Activated CD4-positive, alpha-beta T cell treated with anti-CD3 and anti-CD28 coated beads, Interleukin-2, amount 10 ng/mL, durations not matched to agents 7 days and 5 days (primary cell): ENCODE measurements at places on chromosomes 13 and 19. TPM values are rescaled to one million over a fixed set of nuclear protein-coding genes. Genes with fewer than 3 reads are reported as not detected.

- no peak for DNase-seq
These were observed 39.2 kb upstream of the FGF14 start for GRCh38 chr13:102441085-102441484.

- no peak for DNase-seq
These were observed 537.6 kb downstream of the EFNB2 start for GRCh38 chr13:105997581-105998550.

DNA sequence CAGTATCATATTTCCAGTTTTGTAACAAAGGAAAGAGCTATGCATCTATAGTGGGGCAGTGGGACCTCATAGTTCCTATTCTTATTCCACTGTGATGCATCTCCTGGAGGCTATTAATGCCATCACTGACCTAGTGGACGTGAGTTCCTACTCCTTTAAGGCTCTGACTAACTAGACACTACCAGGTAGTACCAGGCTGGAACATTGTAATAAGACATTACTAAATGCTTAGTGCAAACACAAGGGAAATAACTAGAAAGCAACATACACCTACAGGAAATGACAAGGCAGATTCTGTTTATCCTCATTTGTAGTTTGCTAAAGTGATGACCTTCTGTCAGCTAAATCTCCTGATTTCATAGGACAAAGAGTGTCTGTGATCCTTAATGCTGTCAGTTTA, 192.5 kb downstream of the POSTN start:
- no peak for DNase-seq

- peak; percentile 72 for DNase-seq
These were observed 41.2 kb upstream of the USPL1 start for GRCh38 chr13:30576528-30576927.

DNA sequence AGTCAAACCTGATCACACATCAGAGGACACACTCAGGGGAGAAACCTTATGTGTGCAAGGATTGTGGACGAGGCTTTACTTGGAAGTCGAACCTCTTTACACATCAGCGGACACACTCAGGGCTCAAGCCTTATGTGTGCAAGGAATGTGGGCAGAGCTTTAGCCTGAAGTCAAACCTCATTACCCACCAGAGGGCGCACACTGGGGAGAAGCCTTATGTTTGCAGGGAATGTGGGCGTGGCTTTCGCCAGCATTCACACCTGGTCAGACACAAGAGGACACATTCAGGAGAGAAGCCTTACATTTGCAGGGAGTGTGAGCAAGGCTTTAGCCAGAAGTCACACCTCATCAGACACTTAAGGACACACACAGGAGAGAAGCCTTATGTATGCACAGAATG, 8.2 kb upstream of the ZNF527 start:
- no peak for DNase-seq

DNA sequence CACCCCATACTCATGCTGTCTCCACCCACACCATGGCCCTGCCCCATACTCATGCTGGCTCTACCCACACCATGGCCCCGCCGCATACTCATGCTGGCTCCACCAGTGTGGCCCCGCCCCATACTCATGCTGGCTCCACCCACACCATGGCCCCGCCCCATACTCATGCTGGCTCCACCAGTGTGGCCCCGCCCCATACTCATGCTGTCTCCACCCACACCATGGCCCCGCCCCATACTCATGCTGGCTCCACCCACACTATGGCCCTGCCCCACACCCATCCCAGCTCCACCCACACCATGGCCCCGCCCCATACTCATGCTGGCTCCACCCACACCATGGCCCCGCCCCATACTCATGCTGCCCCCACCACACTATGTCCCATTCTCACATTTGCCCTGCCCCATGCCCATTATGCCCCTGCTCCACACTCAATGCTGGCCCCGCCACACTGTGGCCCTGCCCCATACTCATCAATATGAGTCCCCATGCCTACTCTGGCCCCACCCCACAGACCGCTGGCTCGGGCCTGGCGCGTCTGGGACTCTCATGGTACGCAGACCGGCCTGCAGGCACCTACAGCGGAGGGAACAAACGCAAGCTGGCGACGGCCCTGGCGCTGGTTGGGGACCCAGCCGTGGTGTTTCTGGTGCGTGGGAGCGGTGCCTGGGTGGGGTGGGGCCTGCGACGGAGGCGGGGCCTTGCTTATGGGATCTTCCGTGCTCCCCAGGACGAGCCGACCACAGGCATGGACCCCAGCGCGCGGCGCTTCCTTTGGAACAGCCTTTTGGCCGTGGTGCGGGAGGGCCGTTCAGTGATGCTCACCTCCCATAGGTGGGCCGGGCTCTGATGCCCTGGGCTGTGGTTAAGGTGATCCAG, 3.7 kb upstream of the ARHGAP45 start:
- peak; percentile 65 for DNase-seq

Gene NCCRP1
- total RNA-seq: not detected
